Stomach (tissue), 19 donors: ENCODE measurements at places on chromosomes 4 and X. TPM values are rescaled to one million over a fixed set of nuclear protein-coding genes. Genes with fewer than 3 reads are reported as not detected.

DNA sequence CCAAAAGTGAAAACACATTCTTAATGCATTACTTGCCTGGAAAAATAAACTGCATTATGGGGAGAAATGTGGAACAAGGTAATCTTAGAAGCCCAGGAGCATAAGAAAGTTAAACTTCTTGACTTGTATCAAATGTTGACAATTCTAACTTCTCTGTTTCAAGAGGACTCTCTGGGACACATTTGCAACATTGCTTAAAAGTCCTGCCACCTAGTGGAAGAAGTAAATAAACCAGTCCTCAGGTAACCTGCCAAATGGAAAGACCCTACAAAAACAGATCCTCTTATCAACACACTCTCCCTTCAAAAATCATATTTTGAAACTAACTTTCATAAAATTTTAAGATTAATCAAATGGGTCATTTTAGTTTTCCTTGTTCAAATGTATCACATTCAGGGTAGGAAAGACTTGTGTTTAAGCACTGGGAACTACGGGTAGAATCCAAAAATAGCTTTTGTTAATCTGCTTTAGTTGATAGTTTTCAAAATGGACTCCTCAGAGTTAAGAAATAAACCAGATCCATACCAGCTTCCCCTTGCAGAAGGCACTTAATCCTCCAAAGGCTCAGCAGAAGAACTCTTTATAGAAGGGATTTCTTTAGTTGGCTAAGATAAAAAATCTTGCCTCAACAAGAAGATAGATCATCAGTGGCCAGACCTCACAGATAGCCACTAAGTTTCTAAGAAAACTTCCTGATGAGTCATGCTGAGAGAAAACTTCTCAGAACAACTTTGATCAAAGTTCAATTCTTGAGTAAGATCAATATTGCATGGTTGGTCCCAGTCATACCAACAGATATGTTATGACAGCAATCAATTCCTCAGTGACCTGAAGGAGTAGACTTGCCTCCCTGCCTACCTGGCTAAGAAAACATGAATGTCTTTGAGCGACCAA is 141.7 kb downstream of the HHIP start:
- no peak for DNase-seq

PLXNB3 gene
- 18.7 TPM for total RNA-seq

- DNase-seq = no peak
Measured at GRCh38 chr4:130646886-130647285, 1550.9 kb downstream of the C4orf33 start.

DNA sequence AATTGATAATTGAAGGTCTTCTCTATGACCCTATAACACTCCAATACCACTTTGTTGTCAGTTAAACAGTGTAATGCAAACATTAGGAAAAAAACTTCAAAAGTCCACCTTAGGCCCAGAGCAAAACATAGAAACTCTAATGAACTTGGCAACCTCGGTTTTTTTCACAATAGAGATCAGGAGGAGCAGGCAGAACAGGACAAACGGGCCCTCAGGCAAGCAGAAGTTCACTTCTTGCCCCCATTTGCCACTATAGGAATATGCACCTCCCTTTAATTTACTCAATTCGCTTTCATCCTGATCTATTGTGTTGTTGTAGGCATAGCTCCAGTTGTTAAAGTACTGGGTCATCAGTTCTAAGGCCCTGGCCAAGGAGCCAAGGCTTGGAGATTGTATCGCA is 18.2 kb downstream of the ACOX3 start:
- DNase-seq = peak; percentile 49

DNA sequence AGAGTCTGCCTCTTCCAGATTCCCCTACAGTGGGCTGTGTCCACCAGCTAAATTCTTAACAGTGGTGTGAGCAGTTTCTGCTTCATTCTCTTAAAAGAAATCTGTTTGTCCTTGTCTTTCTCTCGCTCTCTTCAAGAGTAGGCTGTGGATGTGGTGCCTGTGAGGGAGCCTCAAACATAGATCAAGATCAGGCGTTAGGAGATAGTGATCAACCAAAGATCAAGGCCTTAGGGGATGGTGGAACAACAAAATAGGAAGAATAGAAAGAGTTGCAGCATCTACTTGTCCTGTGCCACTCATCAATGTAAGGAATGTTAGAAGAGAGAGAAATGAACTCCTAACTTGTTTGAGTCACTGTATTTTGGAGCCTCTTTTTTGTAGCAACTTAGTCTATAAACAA is 144.2 kb downstream of the AASDH start:
- DNase-seq = no peak

GRCh38 chr4:127055357-127055756 is 577.4 kb upstream of the INTU start:
- DNase-seq = no peak
